ENCODE measurements at places on chromosomes 1 and 21.

DNA sequence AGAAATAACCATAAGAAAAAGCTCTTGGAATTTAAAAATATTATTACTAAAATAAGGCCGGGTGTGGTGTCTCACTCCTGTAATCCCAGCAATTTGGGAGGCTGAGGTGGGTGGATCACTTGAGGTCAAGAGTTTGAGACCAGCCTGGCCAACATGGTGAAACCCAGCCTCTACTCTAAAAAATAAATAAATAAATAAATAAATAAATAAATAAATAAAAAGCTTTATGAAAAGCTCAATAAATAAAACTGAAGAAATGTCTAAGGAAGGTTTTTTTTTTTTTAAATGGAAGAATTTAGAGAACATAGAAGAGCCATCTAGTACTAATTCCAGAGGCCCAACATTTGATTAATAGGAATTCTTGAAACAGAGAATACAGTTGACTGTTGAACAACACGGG lies 249.1 kb upstream of the PROX1 start:
- DNase-seq, result no peak

- no peak for DNase-seq
Measured at GRCh38 chr1:104706631-104707147, 957.0 kb downstream of the AMY1C start.

DNA sequence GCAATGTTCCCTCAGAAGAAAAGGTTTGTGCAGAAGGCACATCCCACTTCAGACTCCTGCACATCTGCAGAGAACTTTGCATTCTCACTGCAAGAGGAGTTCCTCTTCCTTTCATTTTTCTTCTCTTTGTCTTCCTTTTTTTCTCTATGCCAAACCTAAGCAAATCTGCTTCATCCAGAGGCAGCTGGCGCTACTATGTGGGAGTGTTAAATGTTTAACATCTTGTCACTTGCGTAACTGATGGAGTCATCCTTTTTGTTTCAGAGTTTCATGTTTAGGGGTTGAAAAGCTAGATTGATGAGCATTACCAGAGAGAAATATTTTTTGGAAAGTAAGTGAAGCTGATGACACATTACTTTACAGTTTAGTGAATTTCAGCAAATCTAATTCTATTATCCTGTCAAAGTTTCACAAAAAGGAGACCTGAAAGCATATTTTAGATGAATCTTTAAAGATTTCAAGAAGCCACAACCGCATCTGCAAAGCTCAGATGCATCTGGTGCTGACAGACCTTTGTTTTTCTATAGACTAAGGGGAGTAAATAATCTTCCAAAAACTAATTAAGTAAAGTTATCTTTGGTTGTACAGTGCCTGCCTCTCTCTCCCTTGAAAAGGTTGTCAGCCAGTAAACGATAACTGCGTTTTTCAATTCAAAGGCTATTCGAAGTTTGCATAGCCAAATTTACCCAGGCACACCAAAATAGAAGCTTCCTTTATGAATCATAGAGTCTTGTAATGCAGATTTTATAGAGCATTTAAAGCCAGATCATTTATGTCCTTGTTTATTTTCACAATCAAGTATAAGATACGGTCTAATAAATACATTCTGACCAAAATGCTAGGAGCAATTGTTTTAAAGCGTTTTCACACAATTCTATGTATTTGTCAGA lies 1.2 kb upstream of the LRRC53 start:
- DNase-seq, result no peak

- no peak for DNase-seq
Measured at GRCh38 chr21:44049182-44049581, 37.1 kb downstream of the TRAPPC10 start.

DNA sequence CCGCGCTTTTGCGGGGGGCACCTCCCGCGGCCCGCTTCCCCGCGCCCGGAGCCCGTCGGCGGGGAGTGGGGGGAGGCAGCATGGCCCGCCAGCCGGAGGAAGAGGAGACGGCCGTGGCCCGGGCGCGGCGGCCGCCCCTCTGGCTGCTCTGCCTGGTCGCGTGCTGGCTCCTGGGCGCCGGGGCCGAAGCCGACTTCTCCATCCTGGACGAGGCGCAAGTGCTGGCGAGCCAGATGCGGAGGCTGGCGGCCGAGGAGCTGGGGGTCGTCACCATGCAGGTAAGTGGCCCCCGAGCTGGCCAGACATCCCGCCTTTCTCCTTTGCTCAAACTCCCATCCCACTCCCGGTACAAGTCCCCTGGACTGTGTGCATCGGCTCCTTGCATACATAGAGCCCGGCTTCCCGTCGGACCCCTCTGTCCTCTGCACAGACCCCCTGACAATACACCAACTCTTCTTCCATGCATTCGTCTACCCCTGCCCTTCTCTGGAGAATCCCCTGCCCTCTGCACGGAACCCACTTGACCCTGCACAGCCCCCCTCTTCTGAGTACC lies 812 bp downstream of the CACHD1 start:
- DNase-seq, result peak; percentile 11

DNA sequence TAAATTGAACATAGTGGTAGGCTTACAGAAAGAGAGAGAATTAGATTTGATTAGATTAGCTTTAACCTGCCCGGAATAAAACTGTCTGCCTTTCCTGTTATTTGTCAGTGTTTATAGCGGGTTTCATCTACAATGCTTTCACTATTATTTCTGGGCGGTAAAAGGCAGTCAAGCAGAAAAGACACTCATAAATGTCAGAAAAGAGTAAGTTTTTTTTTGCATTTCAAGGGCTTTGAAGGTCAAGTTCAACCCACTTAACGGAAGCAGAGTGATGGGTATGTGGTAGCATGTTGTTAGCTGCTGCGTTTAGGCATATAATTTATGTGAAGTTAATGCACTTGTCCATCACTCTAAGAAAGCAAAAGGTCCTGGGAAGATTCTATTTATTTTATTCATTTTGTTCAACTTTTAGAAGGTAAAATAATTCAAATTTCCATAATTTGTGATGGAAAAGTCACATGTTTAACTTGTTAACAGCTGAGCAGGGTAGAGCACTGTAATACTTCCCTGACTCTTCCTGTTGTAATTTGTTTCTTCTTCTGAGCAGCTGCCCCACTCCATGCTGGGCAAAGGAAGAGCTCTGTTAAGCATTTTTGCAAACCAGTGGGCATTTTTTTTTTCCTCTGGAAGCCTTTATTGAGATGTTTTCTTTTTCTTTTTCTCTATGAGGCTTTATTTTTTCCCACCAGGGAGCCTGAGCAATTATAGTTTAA lies 220.1 kb downstream of the ST6GALNAC3 start:
- DNase-seq, result no peak

GRCh38 chr1:92876351-92876750 lies 44.5 kb downstream of the RPL5 start:
- DNase-seq, result no peak

Data from CD14-positive monocyte (primary cell).